ENCODE measurements at places on chromosomes 5 and 9. TPM values are rescaled to one million over a fixed set of nuclear protein-coding genes. Genes with fewer than 3 reads are reported as not detected.

The PCDHGA1 gene
- 0.39 TPM for total RNA-seq

The OCLN gene
- total RNA-seq, result 7.4 TPM

The FANCC gene
- total RNA-seq, result 3.8 TPM

The IRX4 gene
- not detected for total RNA-seq

The OBP2B gene
- total RNA-seq, result not detected

The PCDHGB6 gene
- 6.2 TPM for total RNA-seq

The CBY3 gene
- 3.0 TPM for total RNA-seq

The GLRA1 gene
- total RNA-seq, result not detected

The CLTB gene
- total RNA-seq, result 164 TPM

The PCDHB4 gene
- 0.53 TPM for total RNA-seq

The SPATA31C1 gene
- total RNA-seq, result not detected

The MYMK gene
- not detected for total RNA-seq

The GALNT10 gene
- total RNA-seq, result 51.4 TPM

The PCDHA1 gene
- 0.06 TPM for total RNA-seq

The PCDHB3 gene
- 0.23 TPM for total RNA-seq

The TMEM8B gene
- total RNA-seq, result 3.0 TPM

All from glomerular endothelial cell (primary cell).